Activated CD4-positive, alpha-beta T cell treated with anti-CD3 and anti-CD28 coated beads, Interleukin-2, amount 50 U/mL, for 1 hour (primary cell): ENCODE measurements at places on chromosomes 11 and 22.

DNA sequence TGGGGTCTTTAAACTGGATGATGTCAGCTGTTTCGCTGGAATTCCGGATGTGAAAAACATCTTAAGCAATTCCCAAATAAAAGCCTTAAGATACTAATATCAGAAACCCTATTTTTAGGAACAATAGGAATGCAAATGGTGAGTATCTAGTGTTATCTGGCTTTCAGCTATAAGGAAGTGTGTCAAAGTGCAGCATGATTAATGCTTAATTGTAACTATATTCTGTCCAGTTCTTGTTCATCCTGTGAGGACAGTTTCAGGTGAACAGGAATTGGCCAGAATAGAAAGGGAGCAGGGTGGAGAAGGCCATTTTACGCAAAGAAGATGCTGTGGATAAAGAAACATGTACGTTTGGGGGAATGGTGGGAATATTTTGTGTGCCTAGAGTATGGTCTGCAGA lies 108.2 kb downstream of the RASSF10 start:
- no peak for DNase-seq

GRCh38 chr11:83564870-83565269 lies 278.7 kb upstream of the CCDC90B start:
- no peak for DNase-seq

- DNase-seq: no peak
Observed at GRCh38 chr11:35178873-35179272, 39.9 kb downstream of the CD44 start.

DNA sequence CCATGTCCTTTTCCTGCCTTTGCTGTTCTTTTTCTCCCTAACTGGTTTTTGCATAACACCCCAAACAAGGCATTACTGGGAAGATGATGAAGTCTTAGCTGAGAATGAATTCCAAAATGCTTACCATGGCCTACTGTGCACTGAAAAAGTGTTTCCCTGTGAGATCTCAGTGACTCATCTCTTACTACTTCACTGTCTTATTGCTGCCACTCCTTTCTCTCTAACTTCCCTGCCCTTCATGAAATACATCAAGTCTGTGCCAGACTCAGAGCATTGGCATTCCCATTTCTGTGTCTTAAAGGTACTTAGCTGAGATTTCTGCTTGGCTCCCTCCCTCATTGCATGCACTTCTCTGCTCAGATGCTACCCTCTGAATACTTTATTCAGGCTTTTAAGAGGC lies 49.1 kb upstream of the MUC15 start:
- no peak for DNase-seq

GRCh38 chr11:98027652-98028051 lies 993.1 kb upstream of the CNTN5 start:
- no peak for DNase-seq

DNA sequence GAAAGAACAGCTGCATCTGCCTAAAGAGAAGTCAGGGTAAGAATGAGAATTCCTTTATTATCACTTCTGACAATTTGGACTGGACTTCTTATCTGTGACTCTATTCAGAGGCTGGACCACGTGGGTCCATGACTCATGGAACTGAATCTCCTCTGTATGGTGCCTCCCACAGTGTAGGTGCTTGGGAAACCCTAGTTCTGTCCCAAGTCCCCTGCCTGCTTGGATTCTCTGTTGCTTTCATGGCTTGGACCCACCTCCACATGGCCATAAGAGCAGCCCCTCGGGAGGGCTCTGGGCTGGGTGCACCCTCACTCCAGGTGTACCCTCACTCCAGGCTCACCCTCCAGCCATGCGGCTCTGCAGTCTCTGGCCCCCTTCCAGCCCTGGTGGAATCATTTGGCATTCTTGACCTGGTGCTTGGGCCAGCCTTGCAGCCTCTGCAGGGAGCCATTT lies 153.4 kb downstream of the CACNA1I start:
- no peak for DNase-seq

DNA sequence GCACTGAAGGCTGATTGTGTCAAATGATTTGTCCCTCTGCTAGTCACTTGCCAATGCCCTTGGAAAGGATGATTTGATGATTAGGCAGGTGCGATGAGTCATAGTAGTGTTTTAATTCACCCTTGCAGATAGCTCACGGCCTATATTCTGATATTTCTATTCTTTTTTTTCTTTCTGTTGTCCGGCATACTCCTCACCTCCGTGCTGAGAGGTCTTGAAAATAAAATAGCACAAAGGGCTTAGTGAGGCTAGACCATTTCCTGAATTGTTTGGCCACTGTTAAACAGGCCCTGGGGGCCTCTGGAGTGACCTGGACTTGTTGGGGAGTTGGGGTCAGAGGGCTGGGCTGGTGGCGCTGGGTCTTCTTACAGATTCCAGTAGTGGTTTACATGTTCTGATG lies 99.8 kb downstream of the ZBTB16 start:
- DNase-seq: no peak

DNA sequence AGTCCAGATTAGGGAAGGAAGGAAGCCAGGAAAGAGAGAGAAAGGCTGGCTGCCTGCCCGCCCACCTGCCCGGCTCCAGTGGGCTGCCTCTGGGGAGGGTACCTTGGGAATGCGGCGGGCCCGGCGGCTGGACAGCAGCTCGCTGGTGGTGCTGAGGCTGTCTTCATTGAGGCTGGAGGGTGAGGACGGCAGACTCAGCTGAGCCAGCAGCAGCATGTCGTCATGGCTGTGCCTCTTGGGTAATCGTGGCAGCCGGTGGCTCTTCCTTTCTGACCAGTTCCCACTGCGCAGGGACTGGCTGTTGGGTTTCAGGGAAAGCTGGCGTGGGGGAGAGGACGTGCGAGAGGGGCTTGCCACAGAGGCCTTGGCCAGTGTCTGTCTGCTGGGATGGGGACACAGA lies 32.9 kb downstream of the RPL27A start:
- no peak for DNase-seq

DNA sequence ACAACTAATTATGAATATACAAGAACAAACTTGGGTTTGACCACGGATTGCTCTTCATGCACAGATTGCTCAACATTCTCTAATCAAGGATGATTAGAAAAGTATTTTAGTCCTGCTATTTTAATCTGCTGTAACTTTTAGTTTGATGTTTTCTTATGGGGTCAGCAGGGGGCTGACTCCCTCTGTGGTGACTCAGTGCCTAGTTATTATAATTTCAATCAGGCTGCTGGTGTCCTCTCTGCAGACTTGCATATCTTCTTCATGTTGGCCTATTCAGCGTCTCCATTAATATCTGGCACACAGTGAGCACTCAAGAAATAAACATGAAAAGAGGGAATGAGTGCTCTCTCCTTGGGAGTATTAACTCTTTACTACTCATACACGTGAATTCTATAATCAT lies 223.8 kb upstream of the DDI1 start:
- DNase-seq: no peak

- DNase-seq: no peak
Observed at GRCh38 chr11:101346591-101346990, 217.0 kb upstream of the PGR start.

DNA sequence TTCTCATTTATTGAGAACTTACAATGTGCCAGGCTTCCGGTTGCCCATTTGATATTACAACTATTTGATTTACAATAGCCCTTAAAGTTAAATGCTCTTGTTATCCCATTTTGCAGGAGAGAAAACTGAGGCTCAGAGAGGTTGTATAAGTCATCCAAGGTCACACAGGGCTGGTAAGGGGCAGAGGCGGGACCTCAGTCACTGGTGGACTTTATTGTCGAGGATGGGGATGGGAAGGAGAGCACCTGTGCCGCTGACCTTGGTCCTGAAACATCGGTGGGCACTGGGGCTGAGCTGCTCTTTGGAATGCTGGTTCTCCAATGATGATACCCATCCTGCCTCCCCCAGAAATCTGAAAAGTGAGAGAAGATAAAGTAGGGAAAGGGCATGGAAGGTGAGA lies 265.4 kb downstream of the MIAT start:
- DNase-seq: no peak

- DNase-seq: no peak
Observed at GRCh38 chr11:79249295-79249993, 191.4 kb downstream of the TENM4 start.

- DNase-seq: no peak
Observed at GRCh38 chr11:12868315-12869073, 140.6 kb upstream of the RASSF10 start.

DNA sequence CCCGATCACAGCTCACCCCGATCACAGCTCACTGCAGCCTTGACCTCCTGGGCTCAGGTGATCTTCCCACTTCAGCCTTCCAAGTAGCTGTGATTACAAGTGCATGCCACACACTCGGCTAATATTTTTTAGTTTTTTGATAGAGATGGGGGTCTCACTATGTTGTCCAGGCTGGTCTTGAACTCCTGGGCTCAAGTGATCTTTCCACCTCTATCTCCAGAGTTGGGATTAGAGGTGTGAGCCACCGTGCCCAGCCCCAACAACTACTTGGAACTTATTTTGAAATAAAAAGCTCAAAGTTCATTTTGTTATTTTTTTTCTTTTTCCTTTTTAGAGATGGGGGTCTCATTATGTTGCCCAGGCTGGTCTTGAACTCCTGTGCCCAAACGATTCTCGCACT lies 27.8 kb upstream of the SLC25A1 start:
- DNase-seq: no peak

- DNase-seq: no peak
Observed at GRCh38 chr22:43789452-43789851, 22.7 kb downstream of the EFCAB6 start.

GRCh38 chr11:9516113-9516512 lies 55.3 kb downstream of the ZNF143 start:
- no peak for DNase-seq

DNA sequence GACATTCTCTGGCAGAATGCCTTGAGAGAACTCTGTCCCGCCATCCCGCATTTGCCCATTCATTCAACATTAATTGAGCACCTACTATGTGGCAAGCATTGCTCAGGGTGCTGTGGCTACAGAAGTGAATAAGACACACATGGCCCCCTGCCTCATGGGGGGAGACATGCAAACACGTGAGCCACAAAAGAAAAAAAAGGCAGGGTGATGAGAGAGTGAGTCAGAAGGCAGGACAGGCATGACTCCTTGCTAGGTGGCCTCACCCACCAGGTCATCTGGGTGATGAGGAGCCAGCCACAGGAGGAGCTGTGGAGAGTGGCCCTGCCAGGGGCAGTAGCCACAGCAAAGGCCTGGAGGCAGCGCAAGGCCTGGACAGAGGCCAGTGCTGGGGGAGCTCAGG lies 4.9 kb downstream of the CHRM4 start:
- DNase-seq: no peak

- no peak for DNase-seq
Observed at GRCh38 chr22:19853879-19854777, 546 bp downstream of the GNB1L start.

GRCh38 chr22:20964799-20965103 lies 2.3 kb upstream of the AIFM3 start:
- DNase-seq: no peak

- DNase-seq: no peak
Observed at GRCh38 chr11:56495117-56495516, 3.9 kb upstream of the OR5M8 start.
